ENCODE measurements at places on chromosomes 11 and 22.

- no peak for DNase-seq
Observed at GRCh38 chr11:95589893-95590612, 199.5 kb downstream of the FAM76B start.

DNA sequence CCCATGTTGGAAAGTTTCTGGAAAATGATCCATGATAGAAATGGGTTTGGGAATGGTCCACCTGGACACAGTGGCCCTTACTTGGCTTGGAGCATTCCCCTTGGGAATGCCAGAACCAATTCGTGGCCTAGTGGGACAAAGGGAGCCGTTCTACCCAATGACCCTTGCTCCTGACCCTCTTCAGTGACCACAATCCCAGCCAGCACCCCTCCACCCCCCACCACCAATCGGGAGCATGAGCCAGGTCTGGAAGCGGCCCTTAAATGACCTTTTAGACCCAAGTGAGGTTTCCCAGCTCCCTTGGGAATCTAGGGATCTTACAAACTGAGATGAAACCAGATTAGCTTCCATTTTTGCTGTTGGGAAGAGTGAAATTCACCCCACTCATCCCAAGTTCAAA, 51.3 kb upstream of the CDON start:
- DNase-seq: no peak

- no peak for DNase-seq
Observed at GRCh38 chr11:58924230-58924629, 15.1 kb upstream of the GLYATL1 start.

DNA sequence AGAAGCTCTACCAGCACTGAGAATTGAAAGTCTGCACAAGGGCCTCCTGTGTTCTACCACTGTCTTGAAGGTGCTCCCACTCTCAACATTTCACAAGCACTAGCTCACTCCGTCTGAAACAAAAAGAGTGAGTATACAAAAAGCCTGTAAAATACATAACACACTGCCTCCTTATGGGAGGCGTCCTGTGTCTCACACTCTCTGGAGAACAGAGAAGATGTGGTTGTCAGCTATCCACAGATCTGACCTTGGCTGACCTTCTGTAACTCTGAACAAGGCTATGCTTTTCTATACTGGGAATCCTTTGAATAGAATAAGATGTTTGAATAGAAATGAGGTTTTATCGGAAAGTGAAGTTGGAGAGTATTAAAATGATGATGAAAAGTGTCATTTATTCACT, 171.3 kb upstream of the TMEM45B start:
- no peak for DNase-seq

DNA sequence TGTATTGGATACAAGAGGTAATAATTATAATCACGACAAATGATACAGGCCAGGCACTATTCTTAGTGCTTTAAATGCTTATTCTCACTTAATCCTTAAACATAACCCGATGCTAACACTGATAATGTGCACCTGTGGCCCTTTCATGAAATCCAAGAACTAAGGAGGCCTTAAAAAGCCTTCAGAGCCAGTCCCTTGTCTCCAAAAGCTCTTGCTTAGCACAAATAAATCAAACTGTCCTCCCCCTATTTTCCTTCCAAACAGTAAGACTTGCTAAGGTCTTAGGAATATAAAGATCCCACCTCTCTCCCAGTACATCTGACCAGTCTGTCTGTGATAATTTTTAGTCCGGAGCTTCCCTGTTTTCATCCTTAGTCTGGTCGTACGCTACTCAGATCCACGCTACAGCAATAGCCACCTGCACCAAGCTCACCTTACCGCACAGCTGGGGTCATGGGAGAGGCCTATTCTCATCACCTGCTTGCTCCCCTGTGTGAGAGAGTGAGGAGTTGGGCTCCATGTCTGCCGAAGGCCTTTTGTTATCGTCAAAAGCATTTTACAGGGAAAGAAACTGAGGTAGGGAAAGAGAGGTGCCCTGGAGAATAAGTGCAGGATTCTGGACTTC, 16.9 kb downstream of the FXYD6 start:
- DNase-seq: no peak

GRCh38 chr11:61682093-61682732, 2.0 kb downstream of the DAGLA start:
- peak; percentile 66 for DNase-seq

DNA sequence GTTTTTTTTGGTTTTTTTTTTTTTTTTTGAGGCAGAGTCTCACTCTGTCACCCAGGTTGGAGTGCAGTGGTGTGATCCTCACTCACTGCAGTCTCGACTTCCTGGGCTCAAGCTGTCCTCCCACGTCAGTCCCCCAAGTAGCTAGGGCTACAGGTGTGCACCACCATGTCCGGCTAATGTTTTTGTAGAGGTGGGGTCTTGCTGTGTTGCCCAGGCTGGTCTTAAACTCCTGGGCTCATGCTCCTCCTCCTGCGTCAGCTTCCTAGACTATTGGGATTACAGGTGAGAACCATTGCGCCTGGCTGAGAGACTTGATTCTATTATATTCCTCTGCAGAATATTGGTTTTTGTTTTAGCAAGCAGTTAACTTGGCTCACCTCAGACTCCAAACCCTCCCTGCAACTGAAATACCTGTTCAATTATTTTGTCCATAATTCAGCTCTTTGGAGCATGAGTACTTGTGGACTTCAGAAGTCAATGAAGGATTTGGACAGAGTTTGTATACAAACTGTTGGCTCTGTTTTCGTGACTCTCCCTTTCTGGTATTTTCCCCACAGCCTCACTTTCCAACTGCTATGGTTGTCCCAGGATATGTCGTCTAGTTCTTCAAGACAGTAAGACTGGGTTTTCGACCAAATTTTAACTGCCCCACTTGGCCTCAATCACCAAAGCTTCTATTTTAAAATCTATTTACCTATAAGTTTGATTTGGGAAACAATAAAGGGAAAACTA, 69.1 kb upstream of the ADORA2A start:
- no peak for DNase-seq

GRCh38 chr11:132874638-132875037, 657.7 kb downstream of the OPCML start:
- peak; percentile 83 for DNase-seq

GRCh38 chr11:68215087-68215445, 2.0 kb upstream of the KMT5B start:
- DNase-seq: no peak

DNA sequence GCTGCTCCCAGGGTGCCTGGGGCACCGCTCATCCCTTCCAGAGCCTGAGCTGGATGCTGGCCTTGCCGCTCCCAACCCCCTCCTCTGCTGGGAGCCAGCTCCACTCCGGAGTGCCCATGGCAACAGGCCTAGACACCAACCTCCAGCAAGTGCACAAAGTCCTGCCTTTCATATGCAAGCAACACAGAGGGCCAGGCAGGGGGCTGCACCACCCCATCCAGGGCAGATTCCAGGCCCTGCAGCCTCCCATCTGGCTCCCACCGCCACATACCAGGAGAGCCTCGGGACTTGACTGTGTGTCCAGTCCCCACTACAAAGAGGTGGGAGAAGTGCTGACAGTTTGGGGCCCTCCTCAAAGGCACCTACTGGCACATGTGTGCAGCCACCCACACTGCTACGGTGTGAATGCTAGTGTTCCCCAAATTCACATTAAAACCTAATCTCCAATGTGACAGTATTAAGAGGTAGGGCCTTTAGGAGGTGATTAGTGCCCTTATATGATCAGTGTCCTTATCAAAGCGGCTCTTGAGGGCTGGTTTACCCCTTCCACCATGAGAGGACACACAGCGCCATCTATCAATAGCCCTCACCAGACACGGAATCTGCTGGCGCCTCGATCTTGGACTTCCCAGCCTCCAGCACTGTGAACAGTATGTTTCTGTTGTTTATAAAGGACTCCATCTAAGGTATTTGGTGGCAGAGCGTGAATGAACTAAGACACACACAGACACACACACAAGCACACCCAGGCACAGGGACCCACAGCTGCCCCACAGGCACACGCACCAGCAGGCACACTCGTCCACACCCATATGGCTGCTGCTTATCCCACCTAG, 16.2 kb downstream of the ARVCF start:
- DNase-seq: no peak

Measured in fibroblast of skin of scalp (primary cell).